ENCODE measurements at places on chromosomes 2 and 18.

DNA sequence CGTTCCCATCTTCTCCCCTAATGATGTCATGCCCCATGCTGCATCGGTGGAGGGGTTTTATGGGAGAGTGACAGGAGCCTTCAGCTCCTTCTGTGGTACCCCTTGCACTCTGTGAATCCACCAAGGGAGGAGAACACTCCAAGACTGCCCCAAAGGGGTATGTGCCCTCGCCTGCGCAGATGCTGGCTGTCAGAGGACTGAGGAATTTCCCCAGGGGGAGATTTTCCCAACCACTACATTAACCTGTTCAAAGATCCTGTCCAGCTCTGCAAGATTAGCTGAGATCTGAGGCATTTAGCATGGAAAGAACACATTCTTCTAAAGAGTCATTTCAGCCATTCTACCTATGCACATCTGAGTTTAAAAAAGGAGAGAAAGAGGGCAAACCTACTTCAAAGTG, 143.2 kb upstream of the ITGA6 start:
- no peak for DNase-seq

GRCh38 chr18:62525608-62526007, 2.8 kb downstream of the ZCCHC2 start:
- DNase-seq, result no peak

GRCh38 chr18:79554945-79555645, 124.5 kb upstream of the CTDP1 start:
- DNase-seq, result no peak

GRCh38 chr2:83665894-83666293, 793.2 kb downstream of the SUCLG1 start:
- DNase-seq, result no peak

- DNase-seq, result no peak
Observed at GRCh38 chr2:167134381-167135072, 246.2 kb downstream of the XIRP2 start.

DNA sequence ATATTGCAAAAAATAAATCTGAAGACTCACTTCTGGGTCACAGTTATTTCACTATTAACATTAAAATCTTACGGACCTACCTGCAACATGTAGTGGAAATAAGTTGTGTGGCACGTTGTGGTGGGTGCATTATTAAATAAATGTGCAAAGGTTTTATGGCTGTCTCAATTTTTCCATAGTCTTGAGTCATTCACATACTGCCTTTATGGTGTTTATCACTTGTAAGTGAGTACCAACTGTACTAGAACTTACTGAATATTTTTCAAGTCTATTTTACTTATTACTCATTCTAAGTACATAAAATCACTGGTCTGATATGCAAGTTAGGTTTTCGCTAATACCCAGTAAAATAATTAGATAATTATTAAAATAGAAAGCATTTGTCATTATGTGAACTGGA, 47.6 kb upstream of the SLC30A6 start:
- DNase-seq, result no peak
